ENCODE measurements at places on chromosomes 1 and 21.

DNA sequence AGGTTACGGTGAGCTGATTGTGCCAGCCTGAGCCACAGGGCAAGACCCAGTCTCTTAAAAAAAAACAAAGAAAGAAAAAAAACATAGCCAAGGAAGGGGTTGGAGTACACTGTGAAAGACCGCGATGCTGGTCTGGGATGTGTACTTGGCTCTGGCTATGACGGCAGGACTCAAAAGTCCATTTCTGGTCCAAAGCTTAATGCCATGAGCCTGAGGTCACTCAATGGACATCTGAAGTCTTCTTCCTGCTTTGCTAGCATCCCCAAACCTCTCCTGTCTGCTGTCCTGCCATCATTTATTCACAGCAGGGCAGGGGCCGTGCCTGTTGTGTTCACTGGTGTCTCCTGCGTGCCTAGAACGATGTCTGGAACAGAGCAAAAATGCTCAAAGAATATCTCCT lies 1.5 kb upstream of the ARHGEF10L start:
- DNase-seq: no peak

GRCh38 chr1:211606332-211606913 lies 27.5 kb upstream of the SLC30A1 start:
- DNase-seq: peak; percentile 26

DNA sequence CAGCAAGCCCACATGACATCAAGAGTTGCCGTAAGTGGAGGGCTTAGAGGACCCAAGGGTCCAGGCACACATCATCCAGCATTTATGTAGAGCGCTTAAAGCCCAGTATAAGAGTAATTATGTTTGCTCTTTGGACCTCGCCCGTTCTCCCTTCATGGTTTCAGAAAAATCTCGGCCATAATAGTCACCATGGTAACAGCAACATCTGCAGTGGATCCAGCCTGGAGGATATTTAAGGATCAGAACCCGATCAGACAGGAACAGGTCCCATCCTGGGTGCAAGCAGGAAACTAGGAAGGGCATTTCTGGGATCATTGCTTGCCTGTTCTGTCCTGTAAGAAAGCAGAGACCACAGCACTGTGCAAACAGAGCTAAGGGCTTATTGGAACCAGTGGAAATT lies 89.9 kb upstream of the KAZN start:
- no peak for DNase-seq

- DNase-seq: no peak
These were observed 215.4 kb downstream of the OLFM3 start for GRCh38 chr1:101781201-101781831.

DNA sequence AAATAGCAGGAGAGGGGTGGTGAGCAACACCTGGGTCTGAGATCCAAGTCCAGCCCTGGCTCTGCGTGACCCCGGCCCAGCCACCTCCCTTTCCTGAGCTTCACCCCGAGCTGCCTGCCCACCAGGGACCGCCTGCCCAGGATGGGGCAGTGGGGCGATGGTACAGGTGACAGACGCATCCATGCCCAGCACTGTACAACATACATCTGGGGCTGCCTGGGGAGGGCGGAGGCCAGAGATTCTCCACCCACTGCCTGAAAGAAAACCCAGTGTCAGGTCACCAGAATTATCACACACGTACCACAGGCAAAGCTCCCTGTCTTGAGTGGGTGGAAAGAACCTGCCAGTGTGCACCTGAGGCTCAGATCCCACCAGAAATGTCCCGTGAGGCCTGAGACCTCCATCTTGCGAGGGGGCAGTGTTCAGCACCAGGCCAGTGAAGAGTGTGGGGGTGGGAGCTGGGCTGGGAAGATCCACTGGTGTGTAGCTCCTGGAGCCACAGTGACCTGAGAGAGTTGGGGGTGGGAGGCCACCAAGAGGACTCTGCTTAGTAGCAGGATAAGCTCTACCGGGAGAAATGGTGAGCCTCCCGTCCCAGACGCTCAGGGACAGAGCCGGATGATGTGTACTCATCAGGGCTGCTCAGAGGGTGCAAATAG lies 81.5 kb downstream of the DMRTB1 start:
- DNase-seq: no peak

GRCh38 chr1:160707236-160708064 lies 4.2 kb downstream of the CD48 start:
- peak; percentile 44 for DNase-seq

DNA sequence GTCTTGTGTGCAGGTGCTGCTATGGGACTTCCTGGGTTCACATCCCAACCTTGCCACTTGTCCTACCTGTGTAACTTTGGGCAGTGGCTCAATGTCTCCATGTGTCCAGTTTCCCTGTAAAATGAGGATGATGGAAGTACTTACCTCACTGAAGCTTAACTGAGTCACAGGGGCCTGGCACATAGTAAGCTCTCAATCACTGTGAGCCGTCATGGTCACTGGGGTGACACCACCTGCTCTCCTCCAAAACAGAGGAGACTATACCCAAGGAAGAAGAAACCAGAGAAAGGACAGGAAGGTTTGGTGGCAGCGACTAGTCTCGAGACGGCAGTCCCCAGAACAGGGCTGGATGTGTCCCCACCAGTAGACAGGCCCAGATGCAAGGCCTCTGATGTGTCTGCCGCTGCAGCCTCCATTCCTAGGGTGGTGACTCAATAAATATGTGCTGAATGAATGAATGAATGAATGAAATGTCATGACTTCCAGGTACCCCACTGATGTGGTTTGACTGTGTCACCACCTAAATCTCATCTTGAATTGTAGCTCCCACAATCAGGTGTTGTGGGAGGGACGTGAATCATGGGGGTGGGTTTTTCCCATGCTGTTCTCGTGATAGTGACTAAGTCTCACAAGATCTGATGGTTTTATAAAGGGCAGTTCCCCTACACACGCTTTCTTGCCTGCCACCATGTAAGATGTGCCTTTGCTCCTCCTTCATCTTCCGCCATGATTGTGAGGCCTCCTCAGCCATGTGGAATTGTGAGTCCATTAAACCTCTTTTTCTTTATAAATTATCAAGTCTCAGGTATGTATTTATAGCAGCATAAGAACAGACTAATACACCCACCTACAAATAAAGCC lies 13.0 kb upstream of the LRP8 start:
- no peak for DNase-seq

GRCh38 chr1:202133496-202133895 lies 10.8 kb downstream of the GPR37L1 start:
- DNase-seq: no peak

- DNase-seq: no peak
These were observed 5.1 kb upstream of the CAPN8 start for GRCh38 chr1:223670458-223671159.

- no peak for DNase-seq
These were observed 56.3 kb upstream of the C1orf87 start for GRCh38 chr1:60129911-60130310.

GRCh38 chr1:148264374-148265276 lies 112.5 kb upstream of the NBPF11 start:
- no peak for DNase-seq

DNA sequence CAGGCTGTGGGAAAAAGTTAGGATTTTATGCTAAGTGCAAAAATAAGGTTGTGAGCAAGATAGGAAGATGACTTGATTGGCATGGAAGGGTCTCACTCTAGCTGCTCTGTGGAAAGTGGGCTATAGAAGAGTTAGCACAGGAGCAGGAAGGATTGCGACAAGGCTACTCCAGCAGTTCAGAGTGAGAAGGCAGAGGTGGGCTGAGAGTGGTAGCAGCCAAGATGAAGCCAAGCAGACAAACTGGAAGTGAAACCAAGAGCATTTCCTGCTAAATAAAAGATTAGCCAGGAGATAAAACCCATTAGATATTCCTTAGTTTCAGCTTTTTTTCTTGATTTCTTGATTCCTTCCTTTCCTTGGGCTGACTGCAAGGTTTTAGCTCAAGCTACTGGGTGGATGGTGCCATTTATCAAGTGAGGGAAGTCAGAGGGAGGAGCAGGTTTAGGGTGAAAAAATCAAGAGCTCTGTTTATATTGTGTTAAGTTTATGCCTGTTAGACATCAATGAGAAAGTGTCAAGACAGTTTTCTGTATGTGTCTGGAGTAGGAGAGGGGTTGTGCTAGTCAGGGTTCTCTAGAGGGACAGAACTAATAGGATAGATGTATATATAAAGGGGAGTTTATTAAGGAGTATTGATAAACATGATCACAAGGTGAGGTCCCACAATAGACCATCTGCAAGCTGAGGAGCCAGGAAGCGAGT lies 33.1 kb upstream of the ZNF644 start:
- DNase-seq: no peak

- no peak for DNase-seq
These were observed 17.2 kb upstream of the BEND5 start for GRCh38 chr1:48793863-48794262.

DNA sequence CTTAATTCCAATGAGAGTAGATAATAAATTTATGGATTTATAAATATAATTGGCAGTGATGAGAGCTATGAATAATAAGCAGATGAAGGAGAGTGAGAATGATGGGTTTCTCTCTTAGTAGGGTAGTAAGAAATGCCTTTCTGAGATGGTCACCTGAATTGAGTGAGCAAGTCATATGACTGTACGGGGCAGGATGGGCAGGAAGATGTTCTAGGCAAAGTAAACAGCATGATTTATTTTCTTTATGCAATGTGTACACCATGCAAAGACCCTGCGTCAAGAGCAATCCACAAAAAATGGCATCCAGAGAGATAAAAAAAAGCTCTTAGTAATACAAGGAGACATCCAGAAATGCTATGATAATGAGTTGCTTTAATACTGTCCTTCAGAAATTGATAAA lies 409.9 kb downstream of the HLX start:
- DNase-seq: no peak

- no peak for DNase-seq
These were observed 39.6 kb upstream of the KIF21B start for GRCh38 chr1:201063145-201063544.

- no peak for DNase-seq
These were observed 84.3 kb downstream of the NPHP4 start for GRCh38 chr1:5907966-5908365.

- DNase-seq: no peak
These were observed 54.2 kb downstream of the DRAM2 start for GRCh38 chr1:111085676-111086075.

- peak; percentile 83 for DNase-seq
These were observed 334.4 kb downstream of the SRGAP2C start for GRCh38 chr1:121519042-121519755.

GRCh38 chr21:46636550-46637285 lies 1.2 kb downstream of the PRMT2 start:
- peak; percentile 31 for DNase-seq
